ENCODE measurements at places on chromosomes 5 and 9.

DNA sequence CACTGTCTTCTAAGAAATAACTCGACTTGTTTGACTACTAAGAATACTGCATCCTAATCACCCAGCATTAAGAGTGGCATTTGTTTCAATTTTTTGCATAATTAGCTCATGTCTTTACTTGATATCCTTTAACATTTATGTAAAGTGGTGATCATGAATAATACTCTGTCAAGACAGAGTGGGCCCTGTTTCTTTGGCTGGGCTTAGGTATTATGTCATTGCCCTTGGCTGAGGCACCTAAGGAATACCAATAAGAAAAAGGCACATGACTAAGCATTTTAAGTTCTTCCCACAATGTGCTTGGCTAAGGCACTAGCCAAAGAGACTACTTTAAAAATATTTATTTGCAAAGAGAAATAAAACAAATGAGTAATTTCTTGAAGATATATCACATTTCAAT, 308.1 kb downstream of the CTNND2 start:
- no peaks in the 10 kb centered on the region for H3K36me3 ChIP-seq
- no peak overlapping the region for H3K27ac ChIP-seq
- H3K27me3 ChIP-seq: no peaks in the 10 kb centered on the region
- DNase-seq: no peak

DNA sequence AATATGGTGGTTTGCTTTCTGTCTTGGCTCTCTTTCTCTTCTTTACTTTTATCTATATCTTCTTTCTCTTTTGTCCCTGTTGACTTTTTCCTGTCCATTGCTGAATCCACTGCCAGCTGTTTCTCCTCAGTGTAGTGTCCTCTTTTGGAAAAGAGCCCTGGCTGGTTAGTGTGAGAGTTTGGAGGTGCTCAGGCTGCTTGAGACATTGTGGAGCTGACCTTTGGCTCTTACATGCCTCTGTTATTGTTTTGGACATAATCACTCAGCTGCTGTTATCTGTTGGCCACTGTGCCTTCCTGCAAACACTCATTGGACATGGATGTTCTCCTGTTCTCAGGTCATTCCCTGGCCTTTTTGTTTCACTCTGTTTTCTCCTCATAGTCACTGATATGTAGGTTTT, 295.4 kb upstream of the RIOK2 start:
- H3K27ac ChIP-seq: no peak overlapping the region
- H3K4me1 ChIP-seq: no peaks in the 10 kb centered on the region
- no peak overlapping the region for H3K4me3 ChIP-seq
- DNase-seq: no peak
- H3K27me3 ChIP-seq: no peaks in the 10 kb centered on the region
- H3K36me3 ChIP-seq: no peaks in the 10 kb centered on the region

DNA sequence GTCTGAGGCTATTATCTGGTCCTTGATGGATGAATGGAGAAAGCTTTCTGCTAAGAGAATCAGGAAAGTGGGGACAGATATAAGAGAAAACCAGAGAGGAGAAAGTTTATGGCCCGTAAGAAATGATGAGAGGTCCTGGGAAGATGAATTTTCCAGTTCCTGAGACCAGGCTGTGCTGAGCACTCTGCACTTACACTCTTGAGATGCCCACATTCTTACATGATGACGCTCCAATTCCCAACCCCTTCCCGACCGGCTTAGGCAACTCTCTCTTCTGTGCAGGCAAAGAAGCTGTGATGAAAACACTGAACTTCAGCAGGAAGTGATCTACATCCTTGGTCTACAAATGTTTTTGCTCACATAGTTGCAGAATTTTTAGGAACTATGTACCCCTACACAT, 417.0 kb downstream of the ARHGEF28 start:
- no peak overlapping the region for H3K27ac ChIP-seq
- DNase-seq: no peak
- H3K4me1 ChIP-seq: no peaks in the 10 kb centered on the region
- no peaks in the 10 kb centered on the region for H3K36me3 ChIP-seq
- H3K4me3 ChIP-seq: no peak overlapping the region
- no peaks in the 10 kb centered on the region for H3K27me3 ChIP-seq

DNA sequence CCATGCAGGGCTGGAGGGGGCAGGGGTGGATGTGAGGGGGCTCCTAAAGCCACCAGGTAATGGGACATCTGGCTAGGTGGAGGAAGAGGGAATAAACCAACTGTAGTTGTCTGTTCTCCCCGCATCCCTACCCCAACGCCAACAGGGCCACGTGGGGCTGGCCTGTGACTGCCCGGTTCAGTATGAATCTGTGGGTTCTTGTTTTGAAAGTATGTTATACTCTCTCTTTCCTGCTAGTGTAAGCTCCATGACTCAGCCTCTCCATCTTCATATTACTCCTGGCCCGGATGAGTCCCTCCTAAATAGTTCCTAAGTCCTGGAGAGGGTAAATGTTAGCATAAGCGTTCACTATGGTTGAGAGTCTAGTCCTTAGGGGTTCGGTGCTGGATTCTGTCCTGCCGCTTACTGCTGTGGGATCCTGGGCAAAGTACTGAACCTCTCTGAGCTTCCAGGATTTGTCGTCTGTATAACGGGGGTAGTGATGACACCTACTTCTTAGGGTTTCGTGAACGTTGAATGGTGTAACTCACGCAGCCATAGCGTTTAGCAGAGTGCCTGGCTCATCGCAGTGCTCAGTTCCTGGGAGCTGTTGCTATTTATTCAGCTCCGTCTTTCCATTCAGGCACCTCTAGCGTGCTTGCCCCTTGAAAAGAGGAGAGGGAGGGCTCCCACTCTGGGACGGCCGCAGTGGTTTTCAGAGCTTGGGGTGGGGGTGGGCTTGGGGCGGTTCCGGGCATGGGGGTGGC, 28.8 kb downstream of the LHX2 start:
- no peaks in the 10 kb centered on the region for H3K36me3 ChIP-seq
- DNase-seq: no peak
- H3K4me3 ChIP-seq: peak overlapping the region; percentile 38
- H3K27me3 ChIP-seq: peaks cover 91% of the 10 kb centered on the region

GRCh38 chr5:146034127-146034526, 71.2 kb downstream of the PLAC8L1 start:
- H3K27ac ChIP-seq: no peak overlapping the region
- peaks cover 5% of the 10 kb centered on the region for H3K4me1 ChIP-seq
- DNase-seq: no peak
- no peaks in the 10 kb centered on the region for H3K36me3 ChIP-seq

GRCh38 chr5:160921423-160922285, 69.6 kb upstream of the ATP10B start:
- no peak overlapping the region for H3K27ac ChIP-seq
- H3K36me3 ChIP-seq: no peaks in the 10 kb centered on the region
- peaks cover 36% of the 10 kb centered on the region for H3K4me1 ChIP-seq
- no peaks in the 10 kb centered on the region for H3K27me3 ChIP-seq
- H3K4me3 ChIP-seq: no peak overlapping the region

- H3K4me1 ChIP-seq: peaks cover 14% of the 10 kb centered on the region
- H3K27me3 ChIP-seq: no peaks in the 10 kb centered on the region
- no peaks in the 10 kb centered on the region for H3K36me3 ChIP-seq
- no peak overlapping the region for H3K27ac ChIP-seq
- no peak overlapping the region for H3K4me3 ChIP-seq
- no peak for DNase-seq
Measured at GRCh38 chr9:89611425-89611824, 6.6 kb downstream of the GADD45G start.

- H3K27me3 ChIP-seq: no peaks in the 10 kb centered on the region
- DNase-seq: no peak
- peaks cover 12% of the 10 kb centered on the region for H3K36me3 ChIP-seq
Measured at GRCh38 chr5:52922384-52922783, 66.8 kb upstream of the ITGA2 start.

DNA sequence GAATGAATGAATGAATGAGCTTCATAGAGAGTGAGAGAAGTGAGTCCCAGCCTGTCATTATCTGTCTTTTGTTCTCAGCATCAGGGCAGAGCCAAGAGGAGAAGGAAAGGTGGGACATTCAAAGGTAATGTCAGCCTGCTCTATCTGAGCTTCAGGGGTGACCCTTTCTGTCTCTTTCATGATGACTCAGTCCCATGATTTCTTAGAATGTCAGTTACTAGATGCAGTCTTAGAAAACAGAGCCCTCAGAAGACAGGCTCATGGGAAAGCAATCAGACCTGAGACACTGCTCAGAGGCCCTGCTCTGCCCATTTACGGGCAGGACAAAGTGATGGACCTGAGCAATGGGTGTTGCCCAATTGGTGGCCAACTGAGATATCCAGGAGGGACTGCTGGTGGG, 1.1 kb downstream of the SPATA31D1 start:
- H3K4me3 ChIP-seq: no peak overlapping the region
- no peaks in the 10 kb centered on the region for H3K4me1 ChIP-seq
- no peaks in the 10 kb centered on the region for H3K36me3 ChIP-seq
- H3K27me3 ChIP-seq: no peaks in the 10 kb centered on the region
- DNase-seq: no peak
- H3K27ac ChIP-seq: no peak overlapping the region

DNA sequence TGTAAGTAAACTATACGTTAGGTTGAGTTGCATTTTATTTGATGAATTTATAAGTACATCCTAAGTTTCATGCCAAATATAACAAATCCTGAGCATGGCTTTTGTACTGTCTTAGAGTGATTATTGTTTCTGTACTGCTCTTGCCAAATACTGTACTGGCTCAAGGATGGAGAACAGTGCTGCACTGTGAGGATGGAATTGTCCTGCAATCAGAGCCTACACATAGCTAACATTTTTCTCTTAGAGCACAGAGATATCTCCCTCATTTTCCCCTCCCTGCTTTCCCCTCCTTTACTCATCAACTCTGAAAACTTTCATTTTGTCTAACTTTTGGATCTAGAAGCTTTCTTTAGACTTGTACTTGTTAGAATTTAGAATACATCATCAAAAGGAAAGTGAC, 28.3 kb downstream of the LRRC70 start:
- H3K36me3 ChIP-seq: no peaks in the 10 kb centered on the region
- no peaks in the 10 kb centered on the region for H3K27me3 ChIP-seq
- DNase-seq: no peak
- H3K27ac ChIP-seq: no peak overlapping the region

GRCh38 chr5:113917997-113918396, 404.5 kb downstream of the YTHDC2 start:
- no peak for DNase-seq
- no peak overlapping the region for H3K4me3 ChIP-seq
- H3K27ac ChIP-seq: no peak overlapping the region
- no peaks in the 10 kb centered on the region for H3K36me3 ChIP-seq

GRCh38 chr5:6734781-6735180, 21.5 kb downstream of the TENT4A start:
- H3K27ac ChIP-seq: no peak overlapping the region
- DNase-seq: no peak
- no peaks in the 10 kb centered on the region for H3K27me3 ChIP-seq
- no peak overlapping the region for H3K4me3 ChIP-seq
- H3K36me3 ChIP-seq: no peaks in the 10 kb centered on the region
- H3K4me1 ChIP-seq: peaks cover 16% of the 10 kb centered on the region

GRCh38 chr5:74865804-74866595, at the start of gene FAM169A:
TSS of gene FAM169A (minus strand) at chr5:74866387. CDS start at chr5:74841676, 24,711 bp downstream.
- H3K4me3 ChIP-seq: peak within 1 kb of the TSS; percentile 54
- peaks cover 46% of the 10 kb centered on the region for H3K27me3 ChIP-seq
- H3K36me3 ChIP-seq: no peaks in the 10 kb centered on the region
- peak within 1 kb of the TSS; percentile 51 for H3K27ac ChIP-seq
- H3K4me1 ChIP-seq: no peaks in the 10 kb centered on the region

GRCh38 chr5:34624691-34625090, 31.4 kb upstream of the RAI14 start:
- no peak for DNase-seq
- no peak overlapping the region for H3K4me3 ChIP-seq
- H3K36me3 ChIP-seq: no peaks in the 10 kb centered on the region
- no peak overlapping the region for H3K27ac ChIP-seq
- H3K27me3 ChIP-seq: no peaks in the 10 kb centered on the region

- H3K36me3 ChIP-seq: no peaks in the 10 kb centered on the region
Measured at GRCh38 chr9:114310471-114311450, 12.1 kb upstream of the ORM1 start.

DNA sequence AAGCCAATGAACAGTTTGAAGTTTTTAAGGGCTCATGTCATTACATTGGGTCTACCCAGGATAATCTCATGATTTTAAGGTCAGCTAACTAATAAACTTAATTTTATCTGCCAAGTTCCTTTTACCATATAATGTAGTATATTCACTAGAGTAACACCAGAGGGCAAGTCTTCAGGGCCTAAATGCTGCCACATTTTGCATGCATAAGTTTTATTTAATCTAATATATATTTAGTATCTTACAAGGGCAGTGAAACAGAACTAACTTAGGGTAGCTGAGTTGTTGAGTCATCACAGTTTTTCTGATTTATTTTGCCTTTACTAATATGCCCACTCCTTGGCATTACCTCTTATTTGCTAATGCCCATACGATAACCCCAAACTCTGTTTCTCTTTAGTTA, 8.1 kb upstream of the APC start:
- no peaks in the 10 kb centered on the region for H3K36me3 ChIP-seq
- H3K4me1 ChIP-seq: no peaks in the 10 kb centered on the region
- no peaks in the 10 kb centered on the region for H3K27me3 ChIP-seq
- H3K4me3 ChIP-seq: no peak overlapping the region

GRCh38 chr5:6907320-6907918, 194.2 kb downstream of the TENT4A start:
- no peaks in the 10 kb centered on the region for H3K4me1 ChIP-seq
- no peaks in the 10 kb centered on the region for H3K36me3 ChIP-seq
- no peak overlapping the region for H3K4me3 ChIP-seq
- no peak for DNase-seq

GRCh38 chr9:88803546-88804253, 187.6 kb upstream of the S1PR3 start:
- DNase-seq: no peak
- no peaks in the 10 kb centered on the region for H3K4me1 ChIP-seq
- H3K36me3 ChIP-seq: no peaks in the 10 kb centered on the region
- no peak overlapping the region for H3K27ac ChIP-seq
- H3K27me3 ChIP-seq: no peaks in the 10 kb centered on the region

DNA sequence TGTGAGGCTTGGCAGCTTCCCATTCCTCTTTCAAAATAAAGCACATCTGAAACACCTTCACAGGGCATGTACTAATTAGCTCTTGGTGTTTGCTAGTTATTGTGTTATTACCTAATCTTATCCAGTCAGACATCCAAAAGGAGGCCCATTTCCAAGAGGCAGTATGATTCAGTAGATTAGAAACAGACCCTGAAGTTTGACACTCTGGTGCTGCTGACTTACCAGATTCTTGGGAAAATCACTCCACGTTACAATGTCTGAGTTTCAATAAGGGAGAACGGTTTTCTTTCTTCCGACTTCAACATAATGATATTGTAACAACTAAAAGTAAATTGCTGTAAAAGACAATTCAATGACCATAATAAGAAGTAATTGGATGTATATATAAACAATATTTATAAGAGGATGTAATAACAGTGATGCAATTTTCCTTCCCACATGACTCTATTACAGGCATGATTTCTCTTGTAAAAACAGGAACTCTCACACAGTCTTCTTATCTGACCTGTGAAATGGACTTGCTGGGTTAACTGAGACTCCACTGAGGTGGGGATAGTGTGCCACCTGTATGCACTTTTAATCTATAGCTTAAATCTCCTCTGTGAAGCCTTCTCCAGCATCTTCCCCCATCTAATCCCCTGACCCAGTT, 181.3 kb upstream of the ELL2 start:
- peak overlapping the region; percentile 61 for H3K27ac ChIP-seq
- DNase-seq: no peak

- H3K4me1 ChIP-seq: no peaks in the 10 kb centered on the region
- H3K27ac ChIP-seq: no peak overlapping the region
- no peaks in the 10 kb centered on the region for H3K27me3 ChIP-seq
- no peak for DNase-seq
- no peak overlapping the region for H3K4me3 ChIP-seq
Measured at GRCh38 chr9:77486968-77487367, 161.2 kb downstream of the GNA14 start.
